ENCODE measurements at places on chromosomes 5 and 9. TPM values are rescaled to one million over a fixed set of nuclear protein-coding genes. Genes with fewer than 3 reads are reported as not detected.

DNA sequence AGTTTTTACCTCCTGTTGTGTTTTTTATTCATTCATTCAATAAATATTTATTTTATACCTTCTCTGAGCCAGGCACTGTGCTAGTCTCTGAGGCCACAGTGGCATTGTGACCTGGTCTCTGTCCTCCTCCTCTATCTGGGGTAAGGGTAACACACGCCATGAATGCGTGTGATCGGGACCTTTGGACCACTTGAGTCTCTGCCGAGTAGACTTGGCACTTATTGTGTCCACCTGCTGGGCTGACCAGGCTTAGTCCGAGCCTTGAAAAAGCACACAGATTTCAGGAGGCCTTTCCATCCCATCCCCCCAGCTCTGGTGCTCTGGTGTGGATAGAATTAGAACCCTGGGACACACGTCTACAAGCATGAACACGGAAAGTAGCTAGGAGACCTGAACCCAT is 58.7 kb downstream of the ERGIC1 start:
- DNase-seq = no peak

DNA sequence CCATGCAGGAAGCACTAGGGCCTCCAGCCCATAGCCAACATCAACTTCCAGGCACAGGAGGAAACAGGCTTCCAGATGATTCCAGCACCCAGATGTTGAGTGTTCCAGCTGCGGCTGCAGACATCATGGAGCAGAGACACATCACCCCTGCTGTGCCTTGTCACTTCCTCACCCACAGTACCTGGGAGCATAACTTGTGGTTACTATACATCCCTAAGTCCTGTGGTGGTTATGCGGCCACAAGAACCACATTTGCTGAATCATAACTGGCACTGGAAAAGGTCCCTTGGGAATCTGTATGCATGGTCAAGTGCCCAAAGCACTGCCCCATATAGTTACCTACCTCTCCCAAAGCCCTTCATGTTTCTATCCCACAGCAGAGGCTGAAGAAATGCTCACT is 56.6 kb downstream of the WHRN start:
- no peak for DNase-seq

- DNase-seq = no peak
Observed at GRCh38 chr5:58775701-58776262, 192.9 kb downstream of the RAB3C start.

DNA sequence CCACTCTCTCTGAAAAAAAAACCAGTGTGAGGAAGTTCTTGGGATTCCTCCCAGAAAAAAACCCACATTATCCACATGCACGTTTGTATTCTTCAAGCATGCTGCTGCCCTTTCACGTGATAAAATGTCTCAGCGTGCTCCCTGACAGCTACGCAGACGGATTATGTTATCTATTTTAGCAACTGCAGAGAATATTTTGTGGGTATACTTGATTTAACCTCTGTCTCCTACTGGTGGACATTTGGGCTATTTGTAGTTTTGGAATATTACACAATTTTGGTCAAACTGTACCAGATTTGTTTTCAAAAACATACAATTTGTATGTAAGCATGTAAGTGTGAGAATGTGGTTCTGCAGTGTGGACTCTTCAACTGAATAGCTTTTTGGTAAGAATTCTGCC is 10.7 kb downstream of the PRRC2B start:
- DNase-seq = no peak

GRCh38 chr9:113630386-113631136 is 167.0 kb downstream of the RGS3 start:
- DNase-seq = no peak

- no peak for DNase-seq
Observed at GRCh38 chr5:31630931-31631330, 8.0 kb upstream of the PDZD2 start.

DNA sequence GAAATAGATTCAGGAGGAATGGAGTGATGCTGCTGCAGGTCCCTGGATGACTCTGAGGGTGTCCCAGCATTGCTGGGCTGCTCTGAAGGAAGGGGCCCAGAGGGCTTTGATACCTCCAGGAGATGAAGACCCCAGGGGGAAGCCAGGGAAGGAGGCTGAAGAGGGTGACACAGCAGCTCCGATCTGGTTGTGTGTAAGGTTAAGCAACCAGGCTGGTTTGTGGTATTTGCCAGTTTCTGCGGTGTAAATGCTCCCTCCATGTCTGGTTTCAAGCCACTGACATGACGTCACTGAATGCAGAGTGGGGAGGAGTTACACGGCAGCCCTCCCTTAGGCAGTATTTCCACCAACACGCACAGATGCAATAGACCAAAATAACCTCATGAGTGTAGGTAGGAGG is 40.0 kb upstream of the ORM1 start:
- peak; percentile 27 for DNase-seq

DNA sequence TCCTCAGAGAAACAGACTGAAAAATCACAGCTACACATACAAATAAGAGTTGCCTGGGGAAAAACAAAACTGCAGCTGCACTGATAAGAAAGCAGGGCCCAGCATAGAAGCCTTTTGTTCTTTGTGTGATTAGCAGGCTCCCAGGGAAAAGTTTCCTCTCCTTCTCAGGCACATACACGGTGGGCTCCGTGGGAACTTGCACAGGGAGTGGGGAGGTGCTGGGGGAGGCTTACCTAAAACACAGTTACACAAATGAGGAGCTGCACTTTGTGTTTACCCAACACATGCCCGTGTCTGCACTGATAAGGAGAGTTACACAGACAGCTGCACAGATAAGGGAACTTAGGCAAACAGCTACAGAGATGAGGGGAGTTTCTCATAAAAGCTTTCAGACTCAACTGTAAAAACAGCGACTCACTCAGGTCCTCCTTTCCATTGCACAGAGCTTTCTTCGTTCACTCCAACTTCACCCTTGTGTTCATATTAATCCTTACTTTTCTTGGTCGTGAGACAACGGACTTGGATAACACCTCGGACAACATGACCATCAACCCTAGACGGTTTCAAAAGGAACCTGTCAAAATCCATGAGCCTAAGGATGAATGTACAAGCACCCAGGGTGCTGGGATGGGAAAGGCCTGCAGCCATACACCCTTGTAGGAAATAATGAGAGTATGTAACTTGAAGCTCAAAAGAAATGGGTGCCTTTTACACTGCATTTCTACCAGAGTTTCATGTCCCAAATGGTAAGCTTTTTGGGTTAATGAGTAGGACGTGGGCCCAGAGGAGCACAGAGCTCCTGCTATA is 50.8 kb downstream of the SERINC5 start:
- no peak for DNase-seq

- DNase-seq = no peak
Observed at GRCh38 chr9:10265153-10265631, 347.6 kb downstream of the PTPRD start.

GRCh38 chr9:9108641-9109040 is 1309.1 kb upstream of the DMAC1 start:
- no peak for DNase-seq

- DNase-seq = no peak
Observed at GRCh38 chr9:129849901-129850300, 14.6 kb downstream of the USP20 start.

DNA sequence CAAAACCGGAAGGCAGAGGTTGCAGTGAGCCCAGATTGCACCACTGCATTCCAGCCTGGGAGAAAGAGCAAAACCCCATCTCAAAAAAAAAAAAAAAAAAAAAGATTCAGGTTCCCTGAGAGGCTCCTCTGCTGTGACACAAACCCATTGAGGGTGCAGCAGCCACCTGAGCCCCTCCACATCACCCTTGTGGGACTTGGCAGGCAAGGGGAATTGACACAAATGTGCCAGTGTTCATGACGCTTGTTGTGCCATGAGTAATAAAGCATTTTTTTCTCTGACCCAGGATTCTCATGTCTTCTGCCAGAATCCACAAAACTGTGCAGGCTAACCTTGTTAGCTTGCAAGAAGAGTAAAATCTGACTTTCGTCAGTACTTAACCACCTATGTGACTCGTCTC is 149.6 kb downstream of the TTC39B start:
- DNase-seq = no peak

DNA sequence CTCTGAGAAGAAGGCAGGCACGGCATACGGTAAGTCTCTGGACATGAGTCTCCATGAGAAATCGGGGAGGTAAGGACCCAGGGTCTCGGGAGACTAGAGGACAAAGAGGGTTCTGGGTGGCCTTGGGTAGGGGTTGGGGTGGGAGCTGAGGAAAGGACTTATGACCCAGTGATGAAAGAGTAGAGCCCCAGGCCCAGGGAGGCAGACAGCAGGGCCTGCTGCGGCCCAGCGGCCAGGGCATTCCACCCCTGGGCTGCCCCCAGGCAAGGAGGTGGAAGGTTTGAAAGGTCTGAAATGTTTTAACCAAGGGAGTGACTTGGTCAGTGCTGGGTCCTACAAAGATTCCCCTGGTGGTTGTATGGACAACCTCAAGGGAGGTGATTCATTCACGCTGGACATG is 89.1 kb downstream of the CRB2 start:
- peak; percentile 52 for DNase-seq

GRCh38 chr9:15278091-15278687 is 28.8 kb downstream of the TTC39B start:
- DNase-seq = no peak

DNA sequence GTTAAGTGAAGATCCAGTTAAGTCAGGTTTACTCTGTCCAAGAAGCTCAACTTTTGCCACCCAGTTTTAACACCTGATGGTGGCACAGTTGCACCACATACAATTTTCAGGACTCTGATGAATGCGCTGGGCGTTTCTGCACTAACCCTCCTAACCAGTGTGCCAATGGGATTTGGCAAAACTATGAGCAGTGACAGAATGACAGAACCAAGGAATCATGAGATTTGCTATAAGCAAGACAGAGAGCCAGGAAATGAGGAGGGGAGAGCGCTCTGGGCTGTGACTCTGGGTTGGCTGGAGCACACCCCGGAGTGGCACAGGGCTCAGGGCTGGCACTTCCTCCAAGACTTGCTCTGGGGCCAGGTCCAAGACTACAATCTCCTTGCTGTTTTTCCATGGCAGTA is 84.1 kb downstream of the SH3PXD2B start:
- no peak for DNase-seq

GRCh38 chr5:55498457-55498856 is 36.3 kb downstream of the PLPP1 start:
- no peak for DNase-seq

GRCh38 chr9:112819635-112820496 is 69.3 kb downstream of the SNX30 start:
- DNase-seq = no peak

- DNase-seq = peak; percentile 79
Observed at GRCh38 chr5:30042677-30043076, 1150.8 kb upstream of the CDH6 start.

DNA sequence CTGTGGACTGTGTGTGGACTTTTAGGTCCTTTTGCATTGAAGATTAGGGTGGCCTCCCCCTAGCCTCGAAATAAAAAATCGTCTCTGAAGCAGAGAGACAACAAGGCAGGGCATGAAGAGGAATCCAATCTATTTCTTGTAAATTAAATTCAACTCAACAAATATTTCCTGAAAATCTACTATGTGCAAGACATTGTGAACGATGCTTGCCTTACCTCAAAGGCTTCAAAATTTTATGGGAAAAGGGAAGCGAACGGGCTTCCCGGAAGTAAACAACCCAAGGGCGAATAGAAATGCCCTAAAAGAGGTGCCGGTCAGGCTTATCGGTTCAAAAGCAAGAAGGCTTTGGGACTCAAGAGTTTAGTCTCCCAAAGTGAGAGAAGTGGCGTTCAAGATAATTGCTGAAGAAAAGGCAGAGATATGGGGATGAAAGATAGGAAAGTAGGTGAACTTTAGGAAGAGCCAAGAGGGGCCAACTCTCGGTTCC is 525 bp downstream of the KIF24 start:
- no peak for DNase-seq

DNA sequence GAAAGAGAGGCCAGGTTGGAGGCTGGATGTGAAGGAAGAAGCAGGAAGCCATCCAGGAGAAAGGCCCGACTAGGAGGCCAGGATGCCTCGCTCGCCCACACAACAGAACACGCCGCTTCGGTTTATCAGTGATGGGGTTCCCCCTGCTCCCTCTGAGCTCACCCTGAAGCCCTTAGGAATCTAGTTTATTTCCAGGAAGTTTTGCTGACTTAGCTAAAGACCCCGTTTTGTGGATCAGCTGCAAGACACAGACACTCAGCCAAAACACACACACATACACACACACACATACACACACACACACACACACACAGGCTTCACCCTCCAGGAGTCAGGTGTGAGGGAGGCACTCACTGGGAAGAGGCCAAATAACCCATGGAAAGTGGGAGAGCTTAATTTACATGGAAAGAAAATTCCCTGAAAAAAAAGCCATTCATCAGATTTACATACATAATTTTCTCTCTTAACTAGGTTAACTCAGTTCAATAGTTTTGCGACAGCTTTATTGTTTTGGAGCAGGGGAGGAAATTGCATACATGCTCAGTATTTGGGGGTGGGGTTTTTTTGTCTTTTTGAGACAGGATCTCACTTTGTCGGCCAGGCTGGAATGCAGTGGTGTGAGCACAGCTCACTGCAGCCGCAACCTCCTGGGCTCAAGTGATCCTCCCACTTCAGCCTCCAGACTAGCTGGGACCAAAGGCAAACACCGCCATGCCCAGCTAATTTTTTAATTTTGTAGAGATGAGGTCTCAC is 92.7 kb upstream of the HAND1 start:
- no peak for DNase-seq

NFIB gene
- total RNA-seq = 63.1 TPM

EQTN gene
- total RNA-seq = not detected

SPATA31D1 gene
- not detected for total RNA-seq

PCDHAC1 gene
- total RNA-seq = 5.8 TPM

SPATA31A3 gene
- not detected for total RNA-seq

ARRDC3 gene
- total RNA-seq = 29.1 TPM

C5 gene
- total RNA-seq = 3.0 TPM

TAS2R1 gene
- 1.6 TPM for total RNA-seq

PDE8B gene
- total RNA-seq = 1.1 TPM

ENTREP1 gene
- 3.8 TPM for total RNA-seq

THG1L gene
- 9.2 TPM for total RNA-seq

QSOX2 gene
- 17.1 TPM for total RNA-seq

MEIKIN gene
- total RNA-seq = not detected

FGD3 gene
- total RNA-seq = not detected

ISL1 gene
- not detected for total RNA-seq

TMEM250 gene
- 31.9 TPM for total RNA-seq

AHRR gene
- total RNA-seq = 17.3 TPM

CDC20B gene
- not detected for total RNA-seq

FBP1 gene
- not detected for total RNA-seq

NR5A1 gene
- not detected for total RNA-seq

PCDH12 gene
- total RNA-seq = 0.02 TPM

WNT8A gene
- total RNA-seq = not detected

SLC6A18 gene
- total RNA-seq = not detected

DOCK8 gene
- total RNA-seq = 0.17 TPM

ZMAT2 gene
- total RNA-seq = 50.3 TPM

PCDHB10 gene
- 4.3 TPM for total RNA-seq
